ENCODE measurements at places on chromosomes 3 and 15. TPM values are rescaled to one million over a fixed set of nuclear protein-coding genes. Genes with fewer than 3 reads are reported as not detected.

FANCD2OS gene
- total RNA-seq = not detected

TPRG1 gene
- 0.40 TPM for total RNA-seq

SKOR1 gene
- 0.19 TPM for total RNA-seq

ROPN1B gene
- not detected for total RNA-seq

GPR149 gene
- not detected for total RNA-seq

AHSG gene
- not detected for total RNA-seq

SIN3A gene
- total RNA-seq = 29.4 TPM

VPS13C gene
- 79.4 TPM for total RNA-seq

HYAL1 gene
- 1.2 TPM for total RNA-seq

UBE2Q2 gene
- 42.1 TPM for total RNA-seq

ANKRD63 gene
- total RNA-seq = not detected

CELSR3 gene
- total RNA-seq = 0.66 TPM

ACKR2 gene
- 0.26 TPM for total RNA-seq

CNTN6 gene
- total RNA-seq = 0.66 TPM

All from aortic smooth muscle cell (primary cell).